Stimulated activated CD4-positive, alpha-beta T cell treated with anti-CD3 and anti-CD28 coated beads, Interleukin-1b, Interleukin-23, amount 100 ng/mL, for 24 hours (primary cell): ENCODE measurements at places on chromosomes 3 and 15.
A peak's percentile ranks its signal among the peaks of the same experiment; 100 is the strongest.

DNA sequence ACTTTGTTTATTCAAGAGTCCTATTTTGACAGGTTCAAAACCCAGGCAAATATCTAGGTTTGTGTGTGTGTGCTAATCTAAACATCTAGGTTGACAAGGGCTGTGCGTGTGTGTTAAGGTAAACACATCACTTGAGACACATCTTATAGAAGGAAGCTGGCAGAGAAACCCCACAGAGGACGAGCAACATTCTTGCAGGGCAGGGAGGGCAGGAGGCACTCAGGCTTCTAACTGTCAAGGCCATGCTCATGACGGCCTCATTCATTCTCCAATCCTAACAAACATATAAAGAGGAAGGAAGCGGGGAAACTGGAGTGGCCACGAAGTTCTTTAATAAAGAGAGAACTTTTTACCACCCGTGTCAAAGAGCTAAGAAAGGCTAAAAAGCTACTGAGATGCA lies 43.4 kb downstream of the SLCO2A1 start:
- no peak for DNase-seq

- DNase-seq, result no peak
Observed at GRCh38 chr3:106185949-106186348, 317.1 kb upstream of the CBLB start.

DNA sequence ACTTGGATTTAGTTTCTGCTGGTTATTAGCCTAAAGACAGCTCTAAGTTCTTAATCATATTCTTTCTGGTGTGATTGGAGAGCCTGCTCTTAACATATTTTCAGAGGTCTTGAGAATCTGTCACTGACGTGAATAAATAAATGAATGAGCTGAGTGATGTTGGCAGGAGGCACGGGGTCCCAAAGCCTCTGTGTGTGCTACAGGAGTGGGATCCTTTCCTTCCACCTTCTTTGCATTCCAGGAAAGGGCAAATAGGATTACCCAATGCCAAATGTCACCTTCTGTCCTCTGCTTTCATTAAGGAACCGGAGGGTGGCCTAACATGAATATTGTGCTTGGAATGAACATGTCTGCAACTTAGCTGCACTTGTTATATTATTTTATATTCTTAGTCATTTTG lies 53.1 kb downstream of the CD47 start:
- DNase-seq, result no peak

DNA sequence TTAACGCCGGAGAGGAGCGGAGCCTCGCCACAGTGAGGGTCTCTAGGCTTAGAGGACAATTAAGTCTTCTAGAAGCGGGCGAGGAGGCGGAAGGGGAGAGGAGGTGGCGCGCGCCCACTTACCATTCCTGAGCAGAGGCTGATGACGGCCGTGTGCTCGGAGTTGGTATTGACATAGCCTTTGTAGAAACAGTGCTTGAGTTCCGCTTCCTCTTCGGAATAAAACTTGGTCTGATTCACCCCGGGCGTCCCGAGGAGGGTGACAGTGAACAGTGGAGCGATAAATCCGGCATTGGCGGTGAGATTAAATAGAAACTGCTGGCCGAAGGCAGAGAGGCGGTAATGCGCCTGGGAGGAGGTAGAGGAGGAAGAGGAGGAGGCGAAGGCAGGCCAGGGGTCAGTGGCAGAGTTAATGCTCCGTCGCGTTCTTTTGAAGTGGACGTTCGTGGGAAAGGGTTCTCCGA lies 1.3 kb downstream of the ADAMTS9 start:
- no peak for DNase-seq

DNA sequence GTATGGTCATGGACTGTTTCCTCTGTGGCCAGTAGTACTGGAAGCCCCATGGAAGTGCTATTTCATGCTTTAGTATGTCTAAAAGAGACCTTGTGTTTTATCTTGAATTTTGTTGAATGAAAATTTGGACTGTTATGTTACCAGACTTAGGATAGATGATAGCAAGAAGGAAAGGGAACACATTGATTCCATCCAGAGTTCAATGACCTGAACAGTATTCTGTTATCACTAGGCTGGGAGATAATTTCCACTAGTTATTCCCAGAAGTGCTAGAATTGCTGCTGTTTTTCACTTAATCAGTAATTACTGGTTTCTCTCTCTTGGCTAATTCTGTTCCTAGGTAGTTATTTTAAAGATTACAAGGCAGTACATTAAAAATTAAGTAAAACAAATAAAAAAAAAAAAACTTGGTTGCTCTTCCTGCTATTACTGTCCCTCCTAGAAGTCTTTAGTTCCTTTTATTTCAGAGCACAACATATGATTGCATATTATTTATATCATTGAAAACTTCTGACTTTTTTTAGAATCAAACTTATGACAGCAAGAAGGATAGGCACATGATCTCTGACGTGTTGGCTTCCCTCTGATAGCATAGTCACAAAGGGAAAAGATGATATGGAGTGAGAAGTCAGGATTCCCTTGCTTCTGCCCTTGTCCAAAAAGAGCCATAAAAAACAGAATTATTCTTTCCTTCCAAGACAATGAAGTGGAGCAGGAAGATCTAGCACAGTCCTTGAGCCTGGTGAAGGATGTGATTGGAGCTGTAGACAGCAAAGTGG lies 72.2 kb downstream of the KLHL25 start:
- no peak for DNase-seq

DNA sequence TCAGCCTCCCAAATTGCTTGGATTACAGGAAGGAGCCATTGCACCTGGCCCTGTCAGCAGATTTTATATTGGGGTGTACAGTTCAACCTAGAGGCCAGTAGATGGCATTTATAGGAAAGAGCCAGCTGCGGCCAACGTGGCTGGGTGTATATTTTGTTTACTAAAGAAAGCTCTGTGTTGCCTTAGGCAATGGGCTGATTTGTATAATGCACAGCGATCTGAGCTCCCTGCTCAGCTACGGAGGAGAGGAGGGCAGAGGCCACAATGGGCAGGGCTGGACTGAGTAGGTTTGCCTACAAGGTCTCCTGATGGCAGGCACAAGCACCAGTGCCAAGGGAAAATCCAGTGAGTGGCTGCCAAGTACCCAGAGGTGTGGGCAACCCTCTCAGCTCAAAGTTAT lies 282.4 kb downstream of the ARPP21 start:
- no peak for DNase-seq

- DNase-seq, result no peak
Observed at GRCh38 chr15:71043373-71043772, 71.9 kb upstream of the THSD4 start.

GRCh38 chr3:37862219-37862902 lies 681 bp downstream of the CTDSPL start:
- DNase-seq, result no peak

- DNase-seq, result no peak
Observed at GRCh38 chr3:8608791-8609467, 35.7 kb downstream of the SSUH2 start.

DNA sequence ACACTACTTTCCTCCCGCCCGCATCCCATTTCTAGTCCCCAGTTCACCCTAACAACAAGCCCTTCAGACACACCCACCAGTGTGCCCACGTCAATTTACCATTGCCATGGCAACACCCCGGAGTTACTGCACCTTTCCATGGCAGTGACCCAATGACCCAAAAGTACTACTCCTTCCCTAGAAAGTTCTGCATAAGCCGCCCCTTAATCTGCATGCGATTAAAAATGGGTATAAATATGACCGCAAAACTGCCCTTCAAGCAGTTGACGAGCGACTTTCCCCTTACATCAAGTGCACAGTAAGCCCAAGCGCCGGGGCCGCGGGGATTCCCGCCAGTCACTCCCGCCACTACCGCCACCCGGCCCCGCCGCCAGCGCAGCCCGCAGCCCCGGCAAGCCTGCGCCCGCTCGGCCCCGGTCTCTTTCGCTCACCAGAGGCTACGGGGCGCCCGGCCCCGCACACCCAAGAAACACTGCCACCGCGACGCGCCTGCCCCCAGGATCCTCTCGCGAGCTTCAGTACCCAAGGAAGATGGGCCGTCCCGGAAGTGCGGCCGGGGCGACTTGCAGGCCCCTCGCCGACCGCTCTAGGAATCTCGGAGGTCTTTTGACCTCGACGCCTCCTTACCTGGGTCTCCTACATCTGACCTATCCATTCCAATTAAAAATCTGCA lies 27.2 kb upstream of the ZNF502 start:
- no peak for DNase-seq

DNA sequence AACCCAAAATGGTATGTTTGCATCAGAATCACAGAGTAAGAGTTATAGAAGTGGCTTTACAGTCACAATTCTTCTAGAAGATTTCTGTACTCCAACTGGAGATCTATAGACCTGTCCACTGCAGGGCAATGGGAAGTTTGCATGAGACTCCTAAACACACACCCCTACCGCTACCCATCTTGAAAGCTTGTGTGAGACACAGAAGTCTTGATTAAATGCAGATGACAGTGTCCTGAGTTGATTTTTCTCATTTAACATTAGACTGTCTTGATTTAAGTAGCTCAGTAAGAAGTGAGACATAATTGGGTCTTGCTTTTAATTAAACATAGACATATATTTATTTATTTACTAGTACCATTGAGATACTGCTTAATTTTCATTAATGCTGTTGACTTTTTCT lies 54.4 kb downstream of the CD47 start:
- no peak for DNase-seq

GRCh38 chr3:160941885-160942494 lies 163.2 kb downstream of the B3GALNT1 start:
- DNase-seq, result peak; percentile 53

DNA sequence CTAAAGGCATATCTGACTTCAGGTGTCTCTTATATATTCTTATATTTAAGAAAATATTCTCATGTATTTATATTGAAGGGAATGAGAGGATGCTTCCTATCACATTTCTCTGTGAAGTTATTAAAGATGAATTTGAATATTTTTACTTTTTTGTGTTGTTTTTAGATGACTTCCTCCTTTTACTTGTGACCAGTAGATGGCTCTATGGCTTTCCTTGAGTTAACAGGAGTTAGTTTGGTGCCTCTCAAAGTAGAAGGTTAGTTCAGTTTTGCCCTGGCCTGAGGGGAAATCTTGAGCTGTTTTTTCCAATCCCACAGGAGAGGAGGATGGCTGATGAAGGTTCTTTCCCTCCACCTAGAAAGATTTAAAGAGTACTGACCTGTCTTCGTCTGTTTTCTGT lies 80.7 kb downstream of the SQOR start:
- DNase-seq, result no peak
